ENCODE measurements at places on chromosomes 16 and 17. TPM values are rescaled to one million over a fixed set of nuclear protein-coding genes. Genes with fewer than 3 reads are reported as not detected.

GRCh38 chr16:80189476-80190175 is 351.2 kb upstream of the DYNLRB2 start:
- no peak overlapping the region for H3K27ac ChIP-seq
- H3K4me1 ChIP-seq = no peaks in the 10 kb centered on the region
- no peak for DNase-seq
- H3K4me3 ChIP-seq = no peak overlapping the region
- no peaks in the 10 kb centered on the region for H3K36me3 ChIP-seq
- no peaks in the 10 kb centered on the region for H3K27me3 ChIP-seq

Gene ABCA10
- 1.5 TPM for total RNA-seq

Gene TAC4
- total RNA-seq = not detected

- H3K27me3 ChIP-seq = no peaks in the 10 kb centered on the region
- H3K36me3 ChIP-seq = no peaks in the 10 kb centered on the region
- DNase-seq = no peak
- H3K4me3 ChIP-seq = no peak overlapping the region
- no peak overlapping the region for H3K27ac ChIP-seq
Measured at GRCh38 chr16:64705443-64705842, 416.4 kb downstream of the CDH11 start.

DNA sequence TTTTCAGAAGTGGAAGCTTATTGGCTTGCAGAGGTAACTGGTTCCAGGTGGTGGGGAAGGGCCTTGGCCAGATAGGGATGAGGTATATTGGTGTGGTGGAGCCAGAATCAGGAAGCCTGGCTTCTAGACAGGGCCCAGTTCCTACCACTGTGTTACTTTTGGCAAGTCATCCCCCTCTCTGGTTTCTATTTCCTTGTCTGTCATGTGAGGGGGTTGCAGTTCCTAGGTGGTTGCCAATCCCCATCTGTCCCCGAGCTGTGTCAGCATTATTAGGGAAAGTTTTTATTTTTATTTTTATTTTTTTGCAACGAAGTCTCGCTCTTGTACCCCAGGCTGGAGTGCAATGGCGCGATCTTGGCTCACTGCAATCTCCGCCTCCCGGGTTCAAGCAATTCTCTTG is 3.0 kb downstream of the SMCR8 start:
- no peak overlapping the region for H3K4me3 ChIP-seq
- H3K27me3 ChIP-seq = no peaks in the 10 kb centered on the region
- DNase-seq = no peak
- peaks cover 54% of the 10 kb centered on the region for H3K4me1 ChIP-seq
- no peaks in the 10 kb centered on the region for H3K36me3 ChIP-seq
- H3K27ac ChIP-seq = no peak overlapping the region

Gene TMEM238L
- total RNA-seq = 1.0 TPM

GRCh38 chr17:48441231-48441711 is 11.3 kb upstream of the SKAP1 start:
- H3K27ac ChIP-seq = no peak overlapping the region
- H3K4me1 ChIP-seq = peaks cover 8% of the 10 kb centered on the region
- no peaks in the 10 kb centered on the region for H3K36me3 ChIP-seq
- no peak for DNase-seq

Gene UMOD
- total RNA-seq = not detected

Gene NGFR
- 2.4 TPM for total RNA-seq

Gene IL34
- 2.2 TPM for total RNA-seq

DNA sequence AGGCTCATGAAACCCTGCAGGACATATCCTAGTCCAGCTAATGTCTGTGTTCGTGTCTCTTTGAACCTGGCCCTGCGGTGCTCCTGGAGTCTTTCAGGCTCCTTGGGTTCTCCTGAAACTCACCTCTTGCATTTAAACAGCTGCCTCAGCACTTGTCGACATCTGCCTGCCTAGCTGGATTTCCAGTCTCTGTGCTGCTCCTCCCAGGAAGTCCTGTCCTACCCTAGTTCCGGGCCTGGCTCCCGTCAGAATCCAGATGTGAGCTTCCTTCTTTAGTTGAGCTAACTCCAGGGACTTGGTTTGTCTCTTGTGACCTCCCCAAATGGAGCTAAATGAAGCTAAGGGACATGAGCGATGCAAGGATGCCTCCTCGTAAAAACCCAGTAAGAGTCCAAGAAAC is 155.2 kb upstream of the PIRT start:
- no peaks in the 10 kb centered on the region for H3K27me3 ChIP-seq
- H3K4me1 ChIP-seq = peaks cover 14% of the 10 kb centered on the region

Gene PCGF2
- 8.7 TPM for total RNA-seq

DNA sequence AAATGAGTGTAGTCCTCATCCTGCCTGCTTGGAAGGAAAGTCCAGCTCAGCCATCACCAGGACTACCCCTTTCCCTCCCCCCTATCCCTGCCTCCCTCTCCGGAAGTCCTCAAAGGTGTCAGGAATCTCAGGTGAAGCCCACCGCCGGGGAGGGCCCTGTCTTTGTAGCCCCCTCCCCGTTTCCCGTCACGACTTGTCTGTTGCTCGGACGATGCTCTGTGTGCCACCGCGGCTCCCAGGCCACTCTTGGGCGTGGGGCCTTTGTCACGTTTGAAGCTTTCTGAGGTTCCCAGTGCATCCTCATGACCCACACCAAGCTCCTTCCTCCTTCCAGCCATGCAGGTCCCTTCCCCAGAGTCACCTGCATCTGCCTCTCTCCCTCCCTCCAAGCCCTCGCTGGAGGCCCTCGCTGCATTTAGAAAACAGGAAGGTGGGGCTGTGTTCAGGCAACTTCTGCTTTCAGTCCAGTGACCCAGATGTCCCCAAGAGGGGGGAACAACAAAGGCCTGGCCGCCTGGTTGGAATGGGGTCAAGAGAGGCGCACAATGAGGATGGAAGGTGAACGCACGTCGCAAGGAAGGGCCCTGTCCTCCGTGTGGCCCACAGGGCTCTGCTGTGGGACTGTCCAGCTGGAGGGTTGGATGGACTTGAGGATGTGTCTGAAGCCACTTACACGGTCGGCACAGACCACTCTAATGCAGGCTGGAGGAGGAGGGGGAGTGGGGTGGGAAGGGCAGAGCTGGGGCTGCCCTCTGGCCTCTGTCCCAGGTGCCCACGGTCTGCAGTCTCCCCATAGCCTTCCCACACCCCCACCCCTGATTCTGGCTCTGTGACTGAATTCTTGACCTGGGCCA is 59.9 kb downstream of the OR1D5 start:
- no peaks in the 10 kb centered on the region for H3K36me3 ChIP-seq
- no peak for DNase-seq
- H3K4me3 ChIP-seq = no peak overlapping the region
- H3K27ac ChIP-seq = peak overlapping the region; percentile 49
- peaks cover 8% of the 10 kb centered on the region for H3K4me1 ChIP-seq
- H3K27me3 ChIP-seq = no peaks in the 10 kb centered on the region

DNA sequence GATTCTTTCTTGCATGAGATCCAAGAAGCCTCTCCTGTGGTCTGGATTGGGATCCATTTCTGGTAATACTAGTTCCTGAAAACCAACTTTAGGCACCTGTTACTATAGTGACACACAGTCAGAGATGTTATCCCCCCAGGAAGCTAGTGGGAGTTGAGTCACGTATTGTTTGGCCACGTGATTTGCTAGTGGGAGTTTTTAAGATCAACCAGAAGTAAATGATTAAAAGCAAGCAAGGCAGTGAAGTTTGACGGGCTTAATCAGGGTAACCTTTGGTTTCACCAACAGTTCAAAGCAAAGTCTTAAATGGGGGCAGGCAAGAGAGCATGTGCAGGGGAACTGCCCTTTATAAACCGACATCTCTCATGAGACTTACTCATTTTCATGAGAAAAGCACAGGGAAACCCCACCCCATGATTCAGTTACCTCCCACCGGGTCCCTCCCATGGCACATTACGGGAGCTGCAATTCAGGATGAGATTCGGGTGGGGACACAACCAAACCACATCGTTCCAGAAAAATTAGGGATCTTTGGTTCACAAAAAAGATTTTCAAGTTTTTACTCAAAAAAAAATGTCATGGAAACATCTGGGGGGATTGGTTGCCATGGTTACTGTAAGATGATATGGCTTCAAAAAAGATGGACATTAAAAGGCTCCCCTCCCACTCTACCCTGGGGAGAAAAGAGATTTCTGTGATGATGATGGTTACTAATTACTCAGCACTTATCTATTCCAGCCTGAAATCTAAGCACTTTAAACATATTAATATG is 483.1 kb upstream of the ERCC4 start:
- no peaks in the 10 kb centered on the region for H3K36me3 ChIP-seq
- H3K4me3 ChIP-seq = no peak overlapping the region
- peaks cover 11% of the 10 kb centered on the region for H3K4me1 ChIP-seq
- H3K27me3 ChIP-seq = no peaks in the 10 kb centered on the region
- DNase-seq = peak; percentile 84
- peak overlapping the region; percentile 80 for H3K27ac ChIP-seq

Gene SLC9A5
- total RNA-seq = 0.36 TPM

Gene ABCC11
- 0.88 TPM for total RNA-seq

Gene TPSB2
- not detected for total RNA-seq

DNA sequence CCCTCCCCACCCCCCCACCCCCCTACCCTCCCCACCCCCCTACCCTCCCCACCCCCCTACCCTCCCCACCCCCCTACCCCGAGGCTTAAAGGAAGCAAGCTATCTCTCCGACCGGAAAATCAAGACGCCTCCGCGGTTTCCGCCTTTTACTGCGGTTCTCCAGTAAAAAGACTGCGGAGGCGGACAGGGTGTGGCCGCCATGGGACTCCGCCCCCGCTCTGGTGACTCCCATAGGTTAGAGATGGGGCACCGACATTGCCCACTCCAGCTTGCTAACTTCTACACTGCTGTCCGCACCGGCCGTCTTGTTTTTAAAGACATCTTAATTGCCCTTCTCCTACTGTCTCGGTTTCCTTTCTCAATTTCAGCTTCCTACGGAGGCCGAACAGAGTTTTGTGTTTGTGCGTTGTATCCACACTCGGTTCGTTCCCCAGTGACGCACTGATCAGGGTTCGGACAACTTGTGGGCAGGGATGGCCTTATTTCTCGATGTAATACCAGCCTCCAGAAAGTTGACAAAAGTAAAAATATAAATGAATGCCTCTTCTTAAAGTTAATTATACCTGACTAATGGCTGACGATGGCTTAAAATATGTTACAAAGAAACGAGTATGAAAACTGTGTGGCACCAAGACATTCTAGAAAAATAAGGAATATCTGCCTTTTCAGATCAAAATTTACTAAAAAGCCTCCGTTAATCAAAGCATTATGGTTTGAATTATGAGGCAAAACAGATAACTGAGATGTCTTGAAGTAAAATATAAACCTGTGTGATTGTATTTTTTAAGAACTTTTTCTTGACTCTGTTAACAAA is 1.1 kb upstream of the ZNF200 start:
- peak; percentile 27 for DNase-seq
- peaks cover 7% of the 10 kb centered on the region for H3K4me1 ChIP-seq
- no peaks in the 10 kb centered on the region for H3K27me3 ChIP-seq
- H3K27ac ChIP-seq = no peak overlapping the region
- H3K36me3 ChIP-seq = peaks cover 12% of the 10 kb centered on the region
- H3K4me3 ChIP-seq = no peak overlapping the region

DNA sequence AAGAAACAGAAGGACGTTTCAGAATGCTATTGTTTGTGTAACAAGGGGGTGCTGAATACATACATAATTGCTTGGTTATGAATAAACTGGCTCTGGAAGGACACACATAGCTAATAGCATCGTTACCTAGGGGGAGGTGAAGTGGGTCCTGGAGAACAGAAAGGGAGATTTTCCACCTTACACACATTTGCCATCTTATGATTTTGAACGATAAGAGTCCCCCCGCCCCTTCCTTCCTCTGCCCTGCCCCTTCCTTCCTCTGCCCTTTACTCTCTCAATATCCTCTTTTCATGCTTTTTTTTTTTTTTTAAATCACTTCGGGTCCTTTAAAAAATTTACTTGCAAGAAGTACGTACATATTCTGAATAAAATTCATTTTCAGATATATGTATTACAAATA is 902 bp upstream of the DHRS7B start:
- H3K27me3 ChIP-seq = no peaks in the 10 kb centered on the region
- no peak for DNase-seq
- peaks cover 9% of the 10 kb centered on the region for H3K4me1 ChIP-seq
- H3K27ac ChIP-seq = no peak overlapping the region
- H3K36me3 ChIP-seq = no peaks in the 10 kb centered on the region

DNA sequence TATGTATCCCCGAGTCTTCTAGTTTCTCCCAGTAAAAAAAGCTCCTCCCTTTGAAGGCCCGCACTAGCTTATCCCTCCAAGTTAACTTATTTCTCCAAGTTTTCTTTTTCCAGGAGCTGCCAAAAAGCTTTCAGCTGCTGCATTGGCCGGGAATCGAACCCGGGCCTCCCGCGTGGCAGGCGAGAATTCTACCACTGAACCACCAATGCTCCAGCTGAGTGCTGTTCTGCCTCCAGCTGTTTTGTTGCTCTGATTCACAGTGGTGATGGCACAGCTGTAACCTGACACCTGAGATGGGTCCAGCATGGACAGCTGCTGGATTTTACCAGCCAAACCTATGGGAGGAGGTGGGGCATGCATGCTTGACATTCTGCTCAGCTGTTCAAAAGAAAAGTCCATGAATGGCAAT is 22.1 kb downstream of the VAC14 start:
- DNase-seq = peak; percentile 88
- no peak overlapping the region for H3K4me3 ChIP-seq
- no peaks in the 10 kb centered on the region for H3K4me1 ChIP-seq
- H3K27ac ChIP-seq = peak overlapping the region; percentile 4

All from hepatocyte (in vitro differentiated cells).